H9 (cell line): ENCODE measurements at places on chromosomes 16 and 17.

- no peak for DNase-seq
These were observed 45.9 kb downstream of the SKAP1 start for GRCh38 chr17:48384164-48384563.

GRCh38 chr17:72350073-72350472, 229.3 kb downstream of the SOX9 start:
- DNase-seq, result no peak

DNA sequence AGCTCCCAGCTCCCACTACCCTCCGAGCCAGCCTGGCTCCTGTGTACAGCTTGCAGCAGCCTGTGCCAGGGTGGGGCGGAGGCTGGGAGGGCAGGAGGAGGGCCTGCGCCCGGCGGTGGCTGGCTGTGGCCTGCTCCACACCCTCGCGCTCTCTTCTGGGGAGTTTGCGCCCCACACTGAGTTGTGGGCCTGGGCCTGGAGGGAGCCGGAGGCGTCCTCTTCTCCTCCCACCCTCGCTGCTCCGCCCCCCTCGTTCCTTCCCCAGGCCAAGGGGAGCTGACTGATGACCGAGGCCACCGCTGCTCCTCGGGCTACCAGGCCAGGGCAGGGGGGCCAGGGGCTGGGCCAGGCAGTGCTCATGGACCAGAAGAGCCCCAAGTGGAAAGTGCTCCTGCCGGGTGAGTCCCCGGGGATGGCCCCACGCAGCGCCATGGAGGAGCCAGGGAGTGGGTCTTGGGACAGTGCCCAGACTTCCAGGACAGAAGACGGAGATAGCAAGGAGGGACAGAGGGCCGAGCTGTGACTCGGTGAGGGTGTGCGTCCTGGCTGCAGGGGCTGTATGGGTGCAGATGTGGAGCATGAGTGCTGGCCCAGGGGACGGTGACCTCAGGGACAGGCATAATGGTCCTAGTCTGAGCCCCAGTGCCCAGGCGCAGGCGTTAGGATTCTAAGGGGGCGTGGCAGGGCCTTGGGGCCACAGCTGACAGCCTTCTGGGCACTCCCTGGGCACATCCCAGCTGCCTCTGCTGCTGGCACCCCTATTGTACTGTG, 242.1 kb upstream of the GSE1 start:
- DNase-seq, result no peak

GRCh38 chr17:82960419-82961271, 118.8 kb upstream of the METRNL start:
- peak; percentile 36 for DNase-seq

- DNase-seq, result no peak
These were observed 16.2 kb downstream of the CHP2 start for GRCh38 chr16:23771027-23771426.

GRCh38 chr17:19933221-19933620, 44.4 kb downstream of the AKAP10 start:
- DNase-seq, result no peak

DNA sequence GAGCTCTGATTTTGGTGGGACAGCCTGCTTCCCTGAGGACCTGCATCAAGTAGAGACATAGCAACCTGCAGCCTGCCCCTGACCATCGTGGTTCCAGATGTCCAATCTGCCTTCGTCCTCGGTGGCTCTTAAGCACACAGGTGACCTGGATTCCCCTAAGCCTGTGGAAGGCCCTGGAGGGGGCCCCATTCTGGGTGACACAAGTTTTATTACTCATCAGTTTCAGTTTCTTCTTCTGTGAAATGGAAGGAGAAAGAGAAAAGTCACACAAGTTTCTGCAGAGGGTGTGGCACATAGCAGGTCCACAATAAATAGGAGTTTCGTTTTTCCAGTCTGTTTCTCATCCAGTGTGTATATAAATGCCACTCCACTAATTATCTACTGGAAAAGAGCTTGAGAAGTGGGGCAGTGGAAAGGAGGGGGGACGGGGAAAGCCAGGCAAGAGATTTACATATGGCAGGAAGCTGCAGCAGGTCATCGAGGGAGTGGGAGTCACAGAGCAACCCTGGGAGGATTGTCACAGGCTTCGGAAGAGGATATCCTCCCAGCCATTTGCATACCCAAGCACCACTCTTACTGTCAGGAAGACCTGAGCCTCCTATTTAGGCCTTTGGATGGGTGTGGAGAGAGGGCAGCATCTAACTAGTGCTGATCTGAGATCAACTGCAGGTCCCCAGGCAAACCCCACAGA, 10.0 kb upstream of the NOS2 start:
- DNase-seq, result peak; percentile 54

DNA sequence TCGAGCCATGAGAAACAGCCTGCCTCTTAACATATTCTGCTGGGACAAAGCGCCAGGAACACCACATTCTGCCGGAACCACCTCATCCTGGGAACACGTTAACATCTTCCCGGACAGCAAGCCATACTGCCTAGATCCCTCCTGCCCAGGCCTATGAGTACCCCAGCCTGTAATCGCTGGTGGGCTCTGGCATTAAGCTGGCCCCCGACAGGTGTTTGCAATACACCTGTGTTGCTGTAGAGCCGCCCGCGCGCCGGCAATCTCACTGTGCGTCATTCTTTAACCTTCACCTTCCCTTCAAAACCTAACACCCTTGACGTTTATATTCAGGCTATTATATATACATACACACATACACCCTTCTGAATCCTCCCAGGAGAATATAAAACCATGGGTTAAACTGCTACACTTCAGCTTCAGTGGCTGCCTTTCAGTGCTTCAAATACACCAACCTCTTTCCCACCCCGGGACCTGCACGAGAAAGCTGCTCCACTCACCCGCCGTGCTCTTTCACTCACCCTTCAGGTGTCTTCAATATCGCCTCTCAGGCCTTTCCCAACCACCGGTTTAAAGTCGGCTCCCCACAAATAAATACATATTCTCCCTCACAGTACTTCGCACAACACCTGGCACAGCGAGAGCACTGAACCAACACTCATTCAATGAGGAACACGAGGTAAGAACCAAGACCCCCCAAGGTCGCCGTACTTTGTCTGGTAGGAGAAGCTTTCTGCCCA, 1.0 kb upstream of the ENDOV start:
- no peak for DNase-seq

DNA sequence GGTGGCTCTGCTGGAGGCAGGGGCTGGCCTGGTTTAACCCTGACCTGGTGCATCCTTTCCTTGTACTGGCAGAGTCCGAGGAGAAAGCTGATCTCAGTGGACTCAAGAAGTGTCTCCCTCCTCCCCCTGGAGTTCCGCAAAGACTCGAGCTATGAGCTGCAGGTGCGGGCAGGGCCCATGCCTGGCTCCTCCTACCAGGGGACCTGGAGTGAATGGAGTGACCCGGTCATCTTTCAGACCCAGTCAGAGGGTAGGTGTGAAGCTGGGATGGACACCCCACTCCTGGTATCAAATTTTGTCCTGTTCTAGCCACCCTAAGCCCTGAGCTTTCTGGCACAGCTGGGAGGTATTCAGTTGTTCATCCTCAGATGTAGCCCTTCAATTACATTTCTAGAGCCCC, 42.5 kb downstream of the IL21R start:
- no peak for DNase-seq

- DNase-seq, result no peak
These were observed 120.2 kb downstream of the RAP1GAP2 start for GRCh38 chr17:2916461-2916860.

- no peak for DNase-seq
These were observed 121.2 kb upstream of the CHMP6 start for GRCh38 chr17:80870401-80870800.

- DNase-seq, result peak; percentile 87
These were observed 356.4 kb upstream of the TOM1L1 start for GRCh38 chr17:54544249-54544648.

DNA sequence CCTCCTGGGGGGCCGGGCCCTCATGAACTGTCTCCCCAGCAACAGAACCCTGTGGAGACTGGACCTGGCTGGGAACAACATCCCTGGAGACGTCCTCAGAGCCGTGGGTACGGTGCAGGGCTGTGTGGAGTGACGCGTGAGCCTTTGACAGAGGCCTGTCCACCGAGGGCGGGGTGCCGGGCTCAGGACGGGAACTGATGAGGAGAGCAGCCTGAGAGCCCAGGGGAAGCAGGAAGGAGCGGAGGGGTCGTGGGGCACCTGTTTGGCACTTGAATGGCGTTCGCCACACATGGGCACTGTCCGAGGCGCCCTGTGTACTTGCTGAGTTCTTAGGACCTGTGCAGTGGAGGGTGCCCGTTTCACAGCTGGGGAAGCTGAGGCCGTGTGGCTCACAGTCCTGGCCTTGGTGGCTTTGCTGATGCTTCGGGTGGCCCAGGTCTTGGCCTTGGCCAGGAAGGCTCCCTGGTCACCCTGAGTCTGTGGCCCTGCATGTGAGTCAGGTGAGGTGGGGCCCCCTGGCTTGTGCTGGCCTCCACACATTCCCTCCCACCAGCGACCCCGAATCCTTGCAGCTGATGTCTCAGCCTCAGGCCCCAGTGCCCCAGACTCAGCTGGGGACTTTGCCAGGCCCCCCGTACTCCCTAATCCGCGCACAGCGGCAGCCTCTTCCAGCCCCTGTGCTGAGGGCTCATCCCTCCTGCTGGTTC, 2.4 kb downstream of the LRRC45 start:
- DNase-seq, result no peak

- DNase-seq, result no peak
These were observed 84.6 kb downstream of the PARN start for GRCh38 chr16:14545346-14545884.

- no peak for DNase-seq
These were observed 579.6 kb upstream of the CDH5 start for GRCh38 chr16:65786916-65787315.

DNA sequence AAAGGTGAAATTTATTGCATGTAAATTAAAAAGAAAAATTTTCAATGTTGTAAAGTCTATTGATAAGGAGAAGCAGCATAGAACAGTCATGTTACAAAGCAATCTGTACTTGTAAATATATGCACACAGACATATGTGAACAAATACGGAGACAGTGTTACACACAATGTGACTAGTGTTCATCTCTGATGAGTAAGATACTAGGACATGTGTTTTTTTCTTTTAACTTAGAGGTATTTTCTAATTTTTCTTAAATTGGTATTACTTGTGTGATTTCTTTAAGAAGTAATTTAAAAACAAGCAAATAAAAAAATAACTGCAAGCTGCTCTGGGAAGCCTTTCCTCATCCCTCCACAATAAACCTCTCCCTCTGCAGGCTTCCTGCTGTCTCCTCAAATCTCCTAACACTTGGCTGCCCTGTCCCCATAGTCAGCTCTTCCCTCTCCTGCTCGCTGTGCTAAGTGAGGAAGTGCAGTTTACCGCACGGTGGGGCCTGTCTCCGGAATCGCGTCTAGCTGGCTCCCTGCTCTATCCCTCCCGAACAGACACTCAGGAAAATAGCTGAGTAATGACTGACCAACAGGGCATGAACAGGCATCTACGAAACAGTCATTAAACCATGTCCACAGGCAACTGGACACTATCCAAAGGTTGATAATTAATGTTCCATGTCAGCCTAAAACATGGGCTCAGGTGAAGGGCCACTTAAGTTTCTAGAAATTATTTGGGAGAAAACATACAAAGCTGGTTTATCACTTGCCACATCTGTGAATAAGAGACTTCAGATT, 35.9 kb downstream of the CMTM4 start:
- no peak for DNase-seq

DNA sequence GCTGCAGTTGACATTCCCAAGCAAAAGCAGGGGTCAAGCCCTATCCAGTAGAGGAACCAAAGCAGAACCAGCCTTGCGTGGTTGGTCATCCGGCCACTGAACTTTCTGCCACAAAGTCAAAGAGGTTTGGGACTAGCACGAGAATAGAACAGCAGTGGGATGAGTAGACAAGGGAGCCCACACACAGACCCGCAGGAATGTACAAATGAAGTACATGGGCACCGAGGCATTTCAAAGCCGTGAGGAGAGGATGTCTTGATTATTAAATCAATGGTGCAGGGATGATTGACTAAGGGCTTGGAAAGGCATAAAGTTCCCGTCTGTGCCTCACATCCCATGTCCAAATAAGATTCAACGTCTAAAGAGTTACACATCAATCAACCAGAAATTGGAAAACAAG, 81.8 kb upstream of the TBC1D3K start:
- DNase-seq, result no peak

DNA sequence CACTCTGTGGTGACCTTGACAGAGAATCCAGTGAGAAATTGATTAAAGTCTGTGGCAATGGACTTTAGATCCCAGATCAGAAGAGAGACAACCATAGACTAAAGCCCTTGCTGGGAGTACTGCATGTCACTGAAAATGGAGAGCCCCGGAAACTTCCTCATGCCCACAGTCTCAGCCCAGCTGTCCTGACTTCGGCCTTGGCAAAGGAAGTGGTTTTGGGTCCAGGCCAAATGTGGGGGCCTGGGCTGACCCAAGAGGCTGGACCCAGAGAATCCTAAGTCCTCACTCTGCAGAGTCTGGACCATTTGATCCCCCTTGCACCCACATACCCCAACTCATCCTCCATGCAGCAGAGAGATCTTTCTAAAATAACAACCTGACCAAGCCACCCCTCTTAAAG, 4.7 kb upstream of the BEAN1 start:
- no peak for DNase-seq

DNA sequence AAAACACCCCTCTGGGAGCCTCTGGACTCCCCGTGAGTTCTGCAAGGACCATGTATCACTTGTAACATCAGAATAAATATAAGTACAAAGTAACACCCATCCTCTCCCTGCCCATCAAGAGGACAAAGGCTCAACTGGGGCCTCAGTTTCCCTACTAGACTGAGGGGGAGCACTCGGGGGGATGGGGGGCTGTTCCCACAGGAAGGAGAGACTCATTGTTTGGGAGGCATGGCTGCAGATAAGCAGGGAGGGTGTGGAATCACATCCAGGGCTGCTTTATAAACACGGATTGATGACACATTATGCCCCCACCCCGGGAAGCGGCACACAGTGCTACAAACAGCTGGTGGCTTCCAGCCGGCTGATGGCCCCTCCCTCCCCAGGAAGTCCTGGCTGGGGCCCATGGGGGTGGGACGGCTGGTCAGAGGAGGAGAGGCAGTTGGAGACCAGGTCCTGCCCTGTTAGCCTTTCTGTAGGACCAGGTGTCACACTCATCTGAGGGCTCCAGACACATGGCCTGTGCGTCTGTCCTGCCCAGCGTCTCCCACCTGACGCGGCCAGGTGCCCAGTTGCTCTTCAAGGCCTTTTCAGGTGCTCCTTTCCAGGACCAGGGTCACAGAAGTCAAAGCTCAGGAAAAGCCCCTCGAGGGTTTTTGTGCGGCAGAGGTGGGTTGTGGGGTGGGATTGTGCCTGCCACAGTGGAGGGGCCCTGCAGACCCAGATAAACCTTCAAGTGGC, 1.3 kb upstream of the MPG start:
- no peak for DNase-seq

GRCh38 chr16:89484923-89485679, 5.3 kb downstream of the ANKRD11 start:
- DNase-seq, result no peak

DNA sequence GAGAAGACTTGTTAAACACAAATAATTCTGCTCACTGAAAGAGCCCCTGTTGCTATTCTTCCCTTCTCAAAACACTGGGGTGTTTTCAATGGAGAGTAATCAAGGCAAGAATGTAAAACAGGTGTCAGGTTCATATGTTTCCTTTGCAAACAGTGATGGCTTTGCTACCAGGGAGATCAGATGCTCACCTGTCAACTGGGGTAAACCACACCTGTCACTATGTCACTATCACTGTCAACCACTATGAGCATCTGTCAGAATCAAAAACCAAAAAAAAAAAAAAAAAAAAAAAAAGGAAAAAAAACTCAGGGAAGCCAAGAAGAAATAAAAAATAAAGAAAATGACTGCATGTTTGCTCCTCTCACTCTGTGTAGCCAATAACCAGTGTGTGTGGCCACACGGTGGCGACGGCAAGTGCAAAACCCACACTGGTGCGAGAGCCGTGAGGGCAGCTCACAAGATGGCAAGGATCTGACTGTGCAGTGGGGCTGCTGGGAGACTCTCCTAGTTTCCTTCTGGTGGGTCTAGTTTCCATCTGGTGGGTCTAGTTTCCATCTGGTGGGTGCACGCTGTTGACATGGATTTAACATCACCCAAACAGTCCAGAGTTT, 22.7 kb downstream of the USP22 start:
- DNase-seq, result no peak
